BE2C (cell line): ENCODE measurements at places on chromosomes 12 and 14.

DNA sequence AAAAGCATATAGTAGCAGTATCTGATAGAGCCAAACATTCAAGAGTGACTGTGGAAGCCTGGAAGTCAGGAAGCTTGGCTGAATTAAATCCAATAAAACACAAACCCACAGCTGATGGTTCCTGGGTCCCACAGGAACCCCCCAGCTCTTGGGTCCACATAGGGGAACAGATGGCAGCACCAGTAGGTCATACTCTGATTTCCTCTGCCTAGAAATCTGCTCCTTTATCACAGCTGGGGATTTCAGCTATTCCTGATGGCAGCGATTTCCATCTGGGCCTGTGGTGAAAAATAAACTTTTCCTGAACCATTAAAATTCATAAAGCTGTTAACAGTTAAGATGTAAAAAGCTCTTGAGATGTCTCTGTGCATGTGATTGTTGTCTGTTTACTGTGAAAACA, 202.0 kb upstream of the FRMD6 start:
- no peak for DNase-seq

- DNase-seq, result no peak
Observed at GRCh38 chr12:116713527-116713926, 24.3 kb downstream of the SPRING1 start.

GRCh38 chr12:34394211-34395055, 372.1 kb downstream of the ALG10 start:
- peak; percentile 1 for DNase-seq

DNA sequence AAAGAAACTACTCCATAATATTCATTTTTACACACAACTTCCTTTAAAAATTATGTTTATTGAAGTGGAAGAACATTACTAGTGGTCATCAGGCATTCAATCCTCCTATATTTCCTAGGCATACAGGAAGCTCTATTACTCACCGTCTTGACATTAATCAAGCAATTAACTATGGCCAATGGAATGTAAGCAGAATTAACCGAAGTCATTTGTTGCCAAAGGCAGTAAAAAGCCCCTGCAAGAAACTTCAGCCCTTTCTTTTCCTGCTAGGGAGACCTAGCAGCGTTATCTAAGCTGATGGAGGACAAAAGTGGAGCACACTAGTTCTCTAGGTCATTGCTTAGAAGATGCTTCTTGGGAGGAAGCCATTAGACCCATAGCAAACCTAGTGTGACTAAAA, 399.6 kb downstream of the KCNH5 start:
- no peak for DNase-seq

- DNase-seq, result no peak
Observed at GRCh38 chr14:57302883-57303282, 34.1 kb downstream of the AP5M1 start.

GRCh38 chr14:77620222-77620870, 3.9 kb upstream of the SPTLC2 start:
- no peak for DNase-seq

DNA sequence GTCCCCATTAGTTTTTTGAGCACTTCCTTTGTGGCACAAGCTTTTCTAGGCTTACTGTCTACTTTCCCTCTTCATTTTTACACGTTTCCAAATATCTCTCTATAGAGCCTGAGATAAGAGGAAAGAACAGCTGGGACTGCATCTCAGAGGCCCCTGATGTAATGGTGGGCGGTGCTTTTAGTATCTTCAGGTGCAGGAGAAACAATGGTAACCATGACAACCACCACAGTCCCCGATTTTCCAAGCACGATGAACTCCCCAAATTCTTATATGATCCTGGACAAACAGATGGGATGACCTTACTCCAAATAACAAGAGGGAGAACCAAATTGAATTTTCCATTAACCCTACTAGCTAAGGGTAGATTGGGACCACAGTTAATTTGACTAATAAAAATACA, 103.3 kb downstream of the AEBP2 start:
- no peak for DNase-seq

GRCh38 chr12:94386422-94386821, 73.2 kb downstream of the CEP83 start:
- DNase-seq, result no peak
